Omental fat pad (tissue), 4 donors: ENCODE measurements at places on chromosomes 6 and 20. TPM values are rescaled to one million over a fixed set of nuclear protein-coding genes. Genes with fewer than 3 reads are reported as not detected.

Gene SLC22A23
- 12.4 TPM for total RNA-seq

Gene BPIFB1
- not detected for total RNA-seq

Gene PDYN
- not detected for total RNA-seq

Gene SLC22A1
- 0.75 TPM for total RNA-seq

Gene VGLL2
- total RNA-seq: not detected

Gene IMPG1
- total RNA-seq: not detected

Gene SYNE1
- 87.4 TPM for total RNA-seq

Gene WFDC2
- 8.4 TPM for total RNA-seq

Gene PSORS1C1
- total RNA-seq: 0.60 TPM

Gene TAF4
- 9.1 TPM for total RNA-seq

Gene NTSR1
- 0.24 TPM for total RNA-seq

Gene VSX1
- not detected for total RNA-seq

Gene ZDHHC14
- 7.3 TPM for total RNA-seq

Gene DEFB126
- not detected for total RNA-seq

Gene CST2
- not detected for total RNA-seq

Gene GUCA1A
- total RNA-seq: not detected
